CD4-positive, alpha-beta T cell treated with Interleukin-10 for 1 hour (primary cell): ENCODE measurements at places on chromosomes 4 and X.

- no peak for DNase-seq
These were observed 208.7 kb downstream of the CHIC2 start for GRCh38 chr4:53855581-53856250.

DNA sequence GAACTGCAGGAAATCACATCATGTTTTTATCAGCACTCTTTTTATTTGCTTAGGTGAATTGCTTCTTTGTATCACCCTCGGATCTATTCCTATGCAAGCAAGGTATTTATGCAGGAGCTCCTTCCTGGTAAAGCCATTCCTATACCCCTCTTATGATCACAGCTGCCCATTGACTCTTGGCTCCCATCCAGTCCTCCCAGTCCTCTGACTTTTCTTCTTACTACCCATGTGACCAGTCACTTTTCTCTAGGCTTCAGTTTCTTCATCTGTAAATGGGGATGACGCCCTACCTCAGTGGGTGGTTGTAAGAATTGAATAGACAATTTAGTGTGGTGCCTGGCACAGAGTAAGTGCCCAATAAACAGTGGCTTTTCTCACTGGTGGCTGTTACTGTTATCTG lies 144.9 kb downstream of the FHIP1A start:
- no peak for DNase-seq

DNA sequence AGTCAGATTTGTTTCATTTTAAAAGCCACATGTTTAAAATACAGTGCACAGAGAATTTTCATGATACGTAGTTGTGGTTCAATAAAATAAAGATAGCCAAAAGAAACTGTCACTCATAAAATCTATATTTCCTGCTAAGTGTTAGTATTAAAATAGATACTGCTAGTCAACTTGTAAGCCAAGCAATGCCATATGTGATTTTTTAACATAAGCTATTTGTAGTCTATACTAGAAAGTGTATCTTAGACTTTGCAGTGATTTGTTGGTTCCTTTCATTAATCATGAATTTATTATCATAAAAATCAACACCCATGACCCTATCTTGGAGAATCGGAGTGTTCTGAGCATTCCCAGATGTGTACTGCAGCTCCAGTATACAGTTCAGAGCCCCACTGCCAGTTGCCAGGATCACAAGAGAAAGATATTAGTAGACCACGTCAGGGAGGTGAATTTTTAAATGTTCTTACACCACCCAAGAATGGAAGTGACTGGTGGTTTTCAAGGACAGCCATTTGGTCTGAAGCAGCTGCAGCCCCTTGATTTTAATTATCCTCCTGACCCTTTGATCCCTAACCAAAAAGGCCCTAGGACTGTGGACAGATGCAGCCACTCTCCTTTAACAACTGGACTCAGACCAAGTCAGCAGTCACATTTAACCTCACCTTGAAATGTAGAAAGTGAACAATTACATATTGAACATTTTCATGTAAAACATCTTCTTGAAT lies 163.1 kb downstream of the PALLD start:
- DNase-seq, result no peak

- DNase-seq, result no peak
These were observed 88.5 kb downstream of the PHKA2 start for GRCh38 chrX:18895189-18895951.

DNA sequence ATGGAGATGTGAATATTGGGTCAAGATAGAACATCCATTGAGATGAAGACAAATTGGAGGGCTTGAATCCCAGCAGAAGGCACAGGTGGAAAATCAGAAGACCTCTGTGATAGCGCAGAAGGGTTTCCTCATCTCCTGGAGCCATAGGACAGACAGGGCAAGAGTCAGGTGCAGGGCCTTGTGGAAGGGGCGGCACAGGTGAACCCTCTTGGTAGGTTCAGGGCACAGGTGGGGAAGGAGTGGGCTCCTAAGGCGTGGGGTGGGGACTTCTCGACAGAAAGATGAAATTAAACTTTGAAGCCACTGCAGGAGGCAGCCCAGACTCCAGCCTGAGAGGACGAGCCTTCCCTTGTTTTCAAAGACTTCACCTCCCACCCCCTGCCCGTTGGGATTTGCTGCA lies 9.3 kb upstream of the RGS12 start:
- no peak for DNase-seq

GRCh38 chr4:95142932-95143331 lies 385.2 kb downstream of the BMPR1B start:
- DNase-seq, result no peak

- no peak for DNase-seq
These were observed 245.1 kb downstream of the PPP3CA start for GRCh38 chr4:101102114-101102742.

GRCh38 chrX:8971116-8971515 lies 62.8 kb downstream of the FAM9B start:
- peak; percentile 58 for DNase-seq

- no peak for DNase-seq
These were observed 79.4 kb upstream of the EFNB1 start for GRCh38 chrX:68749426-68749825.
